Caudate nucleus (tissue), 63 donors: ENCODE measurements at places on chromosomes 2 and 18.

GRCh38 chr2:99818842-99819241, 323.5 kb downstream of the AFF3 start:
- DNase-seq = no peak

DNA sequence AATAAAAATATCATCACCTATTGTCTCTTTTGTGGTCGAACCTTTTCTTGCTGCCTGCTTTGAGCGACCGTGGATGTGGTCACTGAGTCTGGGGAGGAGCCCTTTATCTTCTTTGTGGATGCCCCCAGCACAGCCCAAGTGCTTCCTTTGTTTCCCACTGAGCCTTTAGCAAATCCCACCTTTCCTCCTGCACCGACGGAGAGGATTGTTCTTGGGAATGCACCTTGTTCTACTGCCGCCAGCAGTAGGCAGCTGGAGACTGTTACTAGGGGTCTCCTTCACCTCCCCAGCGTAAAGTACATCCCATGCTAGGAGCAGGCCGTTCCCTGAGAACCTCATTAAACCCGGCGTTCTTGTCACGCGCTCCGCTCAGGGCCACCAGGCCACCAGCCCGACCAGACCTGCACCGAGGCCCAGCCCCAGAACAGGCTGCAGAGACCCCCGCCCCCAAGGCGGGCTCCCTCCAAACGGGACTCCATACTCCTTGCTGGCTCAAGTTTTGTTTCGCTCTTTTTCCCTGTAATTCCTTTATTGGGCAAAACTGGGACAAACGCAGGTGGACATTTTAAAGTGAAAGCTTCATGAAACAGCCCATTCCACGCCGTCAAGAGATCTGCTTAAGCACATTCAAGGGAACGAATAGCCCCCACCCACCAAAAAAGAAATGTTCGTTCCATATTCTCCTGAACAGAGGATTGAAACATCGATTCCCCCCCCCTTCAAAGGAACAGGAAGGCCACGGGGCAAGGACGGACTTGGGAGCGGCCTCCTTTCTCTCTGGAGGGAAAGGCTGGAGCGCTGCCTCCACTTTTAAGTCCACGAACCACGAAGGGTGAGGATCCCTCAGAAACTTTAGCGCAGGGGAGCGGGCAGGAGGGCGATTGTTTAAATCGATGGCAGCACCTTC, 1.1 kb upstream of the MAT2A start:
- DNase-seq = peak; percentile 78

- DNase-seq = no peak
Observed at GRCh38 chr2:26197516-26197915, 24.6 kb downstream of the GAREM2 start.

GRCh38 chr18:77061946-77062517, 70.6 kb downstream of the MBP start:
- DNase-seq = no peak

GRCh38 chr2:144137705-144138428, 382.1 kb downstream of the ZEB2 start:
- no peak for DNase-seq

GRCh38 chr18:40004246-40004645, 1950.8 kb upstream of the PIK3C3 start:
- DNase-seq = no peak

- no peak for DNase-seq
Observed at GRCh38 chr2:134279417-134279816, 25.5 kb downstream of the MGAT5 start.
